Amniotic stem cell (primary cell): ENCODE measurements at places on chromosomes 11 and 22.

DNA sequence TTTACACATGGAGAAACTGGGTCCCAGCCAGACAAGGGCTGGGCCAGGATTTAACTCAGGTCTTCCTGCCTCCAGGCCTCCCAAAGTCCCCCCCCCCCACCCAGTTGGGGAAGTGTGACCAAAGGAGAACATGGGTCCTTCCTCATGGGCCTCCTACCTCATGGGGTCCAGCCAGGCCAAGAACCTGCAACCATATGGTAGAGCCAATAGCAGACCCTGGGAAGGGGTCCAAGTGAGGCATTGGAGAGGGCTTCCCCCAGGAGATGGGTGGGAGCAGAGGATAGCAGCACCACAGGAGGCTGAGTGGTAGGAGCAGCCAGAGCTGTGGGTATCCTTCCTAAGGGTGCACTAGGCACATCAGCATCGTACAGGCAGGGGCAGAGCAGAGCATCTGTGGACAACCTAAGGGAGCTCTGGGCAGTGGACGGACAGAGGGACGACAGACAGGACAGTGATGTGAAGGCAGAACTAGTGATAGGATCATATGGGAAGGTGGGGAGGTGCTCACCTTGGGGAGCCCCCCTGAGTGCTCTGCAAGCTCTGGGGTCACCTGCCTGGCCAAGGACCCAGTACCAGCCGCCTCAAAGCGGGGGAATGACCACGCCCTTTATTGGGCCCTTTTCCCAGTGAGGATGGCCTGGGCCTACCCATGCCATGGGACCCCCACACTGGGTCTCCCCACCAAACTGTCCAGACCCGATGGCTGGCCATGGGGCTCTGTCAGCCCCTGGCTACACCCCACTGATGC lies 4.5 kb downstream of the ARVCF start:
- DNase-seq: no peak

DNA sequence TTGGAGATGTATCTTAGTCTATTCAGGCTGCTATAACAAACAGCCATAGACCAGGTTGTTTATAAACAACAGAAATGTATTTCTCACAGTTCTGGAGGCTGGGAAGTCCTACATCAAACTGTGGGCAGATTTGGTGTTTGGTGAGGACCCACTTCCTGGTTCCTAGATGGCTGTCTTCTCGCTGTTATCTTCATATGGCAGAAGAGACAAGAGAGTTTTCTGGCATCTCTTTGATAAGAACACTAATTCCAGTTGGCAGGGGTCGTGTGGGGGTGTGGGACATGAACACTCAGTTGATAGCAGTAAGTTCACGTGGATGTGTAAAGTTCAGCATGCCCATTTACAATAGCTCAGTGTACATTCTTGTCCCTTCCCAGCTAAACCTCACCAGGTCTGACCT lies 41.3 kb upstream of the HMGXB4 start:
- DNase-seq: no peak

GRCh38 chr11:15123849-15124248 lies 9.1 kb downstream of the INSC start:
- DNase-seq: peak; percentile 39

- no peak for DNase-seq
Observed at GRCh38 chr11:27777033-27777432, 76.8 kb upstream of the BDNF start.

DNA sequence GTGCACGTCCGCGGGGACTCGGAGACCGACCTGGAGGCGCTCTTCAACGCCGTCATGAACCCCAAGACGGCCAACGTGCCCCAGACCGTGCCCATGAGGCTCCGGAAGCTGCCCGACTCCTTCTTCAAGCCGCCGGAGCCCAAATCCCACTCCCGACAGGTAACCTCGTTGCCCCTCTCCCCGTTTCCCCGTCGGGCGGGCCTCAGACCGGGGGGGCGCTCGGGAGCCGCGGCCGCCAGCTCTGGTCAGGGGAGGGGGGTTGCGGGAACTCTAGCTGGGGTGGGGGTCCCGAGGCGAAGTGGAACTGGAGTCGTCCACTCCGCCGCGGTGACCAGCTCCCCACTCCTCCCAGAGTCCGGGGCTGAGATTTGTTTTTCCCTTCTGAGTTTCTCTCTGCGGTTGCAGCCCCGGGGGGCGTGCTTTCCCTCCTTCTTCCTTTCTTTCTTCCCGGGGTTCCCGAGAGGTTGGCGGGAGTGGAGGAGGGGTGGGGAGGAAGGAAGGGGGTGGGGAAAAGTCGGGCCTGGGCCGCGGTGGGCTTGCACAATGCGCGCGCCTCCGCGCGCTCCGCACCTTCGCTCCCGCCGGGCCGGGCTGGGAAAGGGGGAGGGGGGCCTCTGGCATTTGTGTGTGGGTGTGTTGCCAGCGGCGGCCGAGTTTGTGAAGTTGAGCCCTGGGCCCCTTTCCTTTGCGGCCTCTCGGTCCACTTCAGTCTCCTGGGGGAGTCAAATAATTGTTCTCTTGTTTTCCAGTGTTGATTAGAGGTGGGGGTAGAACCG lies 952 bp downstream of the YAP1 start:
- DNase-seq: peak; percentile 84

GRCh38 chr11:65362320-65362931 lies 7.9 kb downstream of the TIGD3 start:
- DNase-seq: no peak

GRCh38 chr22:49720279-49720959 lies 107.3 kb downstream of the BRD1 start:
- DNase-seq: no peak

- DNase-seq: no peak
Observed at GRCh38 chr22:49779853-49780697, 47.6 kb downstream of the BRD1 start.

DNA sequence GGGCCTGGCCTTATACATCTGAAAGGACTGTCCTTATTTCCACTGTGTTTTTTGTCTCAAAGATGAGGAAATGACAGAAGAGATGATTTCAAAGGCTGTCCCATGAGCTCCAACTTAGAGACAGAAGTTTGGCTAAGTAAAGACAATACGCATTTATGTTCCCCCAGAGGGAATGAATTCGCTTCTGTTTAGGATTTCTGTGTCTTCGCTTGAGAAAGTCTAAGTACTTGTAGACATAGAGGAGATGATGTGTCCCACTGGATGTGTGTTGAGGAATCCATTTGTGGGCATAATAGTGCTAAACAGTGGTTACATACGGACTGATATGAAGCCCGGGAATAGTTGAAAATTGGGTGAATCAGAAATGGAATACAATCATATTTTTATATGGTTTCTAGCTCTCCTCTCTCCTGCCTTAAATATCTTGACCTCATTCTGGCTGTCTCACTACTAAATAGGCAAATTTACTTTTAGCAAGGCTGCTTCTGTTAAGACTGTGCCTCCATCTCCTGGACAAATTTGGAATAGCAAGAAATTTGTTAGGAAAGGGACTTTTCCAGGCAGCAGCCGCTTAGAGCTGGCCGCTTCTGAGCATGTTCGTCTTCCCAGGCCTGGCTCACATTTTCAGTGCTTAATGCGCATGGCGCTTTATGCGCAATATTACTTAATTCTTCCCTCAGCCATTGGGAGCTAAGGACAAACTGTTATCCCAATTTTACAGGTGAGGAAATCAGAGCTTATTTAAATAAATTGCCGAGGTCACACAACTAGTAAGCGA lies 1.9 kb upstream of the PEX26 start:
- peak; percentile 82 for DNase-seq

DNA sequence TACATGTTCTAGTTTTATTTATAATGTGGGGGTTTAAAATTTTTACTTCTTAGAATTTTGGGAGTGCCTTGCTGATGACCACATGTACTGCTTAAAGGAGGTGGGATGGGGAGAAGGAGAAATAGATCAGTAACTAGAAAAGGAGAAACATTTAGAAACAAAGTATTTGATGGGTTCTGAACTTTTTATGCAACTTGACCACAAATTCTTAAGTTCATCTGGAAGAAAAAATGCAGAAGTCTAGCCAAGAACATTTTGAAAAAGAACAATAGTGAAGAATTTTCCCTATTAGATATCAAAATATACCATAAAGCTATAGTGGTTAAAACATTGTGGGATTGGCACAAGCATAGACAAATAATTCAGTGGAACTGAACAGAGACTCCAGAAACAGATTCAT lies 73.3 kb upstream of the AMPD3 start:
- no peak for DNase-seq
